ENCODE measurements at places on chromosomes 7 and 10.

GRCh38 chr7:158585721-158586498 is 1.7 kb downstream of the PTPRN2 start:
- no peak for DNase-seq

GRCh38 chr10:32961895-32962369 is 3.9 kb upstream of the ITGB1 start:
- DNase-seq: no peak

- no peak for DNase-seq
Observed at GRCh38 chr7:151025924-151026671, 1.8 kb upstream of the ATG9B start.

DNA sequence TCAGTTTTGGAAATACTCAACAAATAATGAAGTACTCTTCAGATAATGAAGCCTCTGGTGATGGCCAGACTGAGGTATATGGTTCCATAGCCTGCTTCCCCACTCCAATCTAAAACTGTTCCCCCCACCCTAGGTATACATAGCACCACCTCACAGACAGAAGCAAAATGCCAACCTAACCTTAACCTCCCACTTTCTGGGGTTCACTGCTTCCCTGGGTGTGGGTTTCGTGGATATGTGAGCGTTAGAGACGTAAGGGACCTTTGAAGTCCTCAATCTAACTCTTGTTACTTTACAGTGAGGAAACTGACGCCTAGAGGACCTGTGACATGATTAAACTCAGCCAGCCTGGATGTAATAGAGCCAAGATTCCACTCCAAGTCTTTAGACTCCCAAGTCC is 1.4 kb downstream of the RHBDD2 start:
- no peak for DNase-seq

DNA sequence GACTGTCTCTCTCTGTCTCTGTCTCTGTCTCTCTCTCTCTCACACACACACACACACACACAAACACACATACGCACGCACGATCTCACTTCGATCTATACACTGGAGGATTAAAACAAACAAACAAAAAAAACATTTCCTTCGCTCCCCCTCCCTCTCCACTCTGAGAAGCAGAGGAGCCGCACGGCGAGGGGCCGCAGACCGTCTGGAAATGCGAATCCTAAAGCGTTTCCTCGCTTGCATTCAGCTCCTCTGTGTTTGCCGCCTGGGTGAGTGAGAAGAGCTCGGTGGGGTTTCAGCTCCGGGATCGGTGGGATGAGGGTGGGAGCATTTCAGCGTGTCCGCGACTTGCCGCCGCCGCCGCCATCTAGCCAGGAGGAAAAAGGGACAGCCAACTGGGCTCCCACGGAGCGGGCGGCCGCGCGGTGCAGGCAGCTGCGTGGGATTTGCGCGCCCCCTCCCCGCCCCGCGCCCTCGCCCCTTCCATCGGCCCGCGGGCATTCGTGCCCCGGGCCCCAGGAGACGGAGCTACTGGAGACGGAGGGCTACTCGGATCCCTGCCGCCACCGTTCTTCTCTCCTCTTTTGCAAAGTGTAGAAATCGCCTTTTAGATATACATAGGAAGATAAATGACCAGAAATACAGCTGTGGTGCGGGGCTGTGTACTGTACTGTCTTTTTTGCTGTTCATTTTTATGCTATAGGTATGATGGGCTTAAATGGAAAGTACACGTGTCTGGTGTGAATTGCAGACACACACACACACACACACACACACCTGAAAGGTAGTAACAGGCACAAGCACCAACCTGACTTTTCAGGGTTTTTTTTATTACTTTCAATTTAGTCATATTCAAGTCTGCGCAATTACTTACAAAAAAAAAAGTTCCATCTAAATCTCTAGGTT is 581 bp downstream of the PTPRZ1 start:
- DNase-seq: peak; percentile 35
